ENCODE measurements at places on chromosomes 2 and 18.

- no peak for DNase-seq
Observed at GRCh38 chr2:237558961-237559641, 7.3 kb upstream of the PRLH start.

GRCh38 chr18:47343291-47343690 lies 91.8 kb upstream of the SKOR2 start:
- no peak for DNase-seq

DNA sequence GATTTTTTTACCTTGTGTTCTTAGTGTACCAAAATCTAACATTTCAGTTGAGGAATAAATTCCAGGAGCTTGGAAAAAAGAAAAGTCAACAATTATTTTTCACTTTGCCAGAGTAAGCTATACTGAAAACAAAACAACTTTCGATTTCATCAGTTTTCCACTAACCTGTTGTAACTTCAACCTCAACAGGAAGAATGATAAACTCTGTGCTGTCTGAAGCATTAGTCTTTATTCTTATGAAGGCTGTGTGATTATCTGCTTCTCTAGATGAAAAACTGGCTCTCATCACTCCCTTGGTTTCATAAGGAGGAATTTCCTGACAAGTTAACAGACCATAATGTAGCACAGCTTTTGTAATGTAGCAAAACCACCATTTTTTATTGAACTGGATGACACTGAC lies 121.2 kb downstream of the ZAP70 start:
- no peak for DNase-seq

GRCh38 chr2:215982465-215982875 lies 30.9 kb downstream of the MREG start:
- DNase-seq, result no peak

- DNase-seq, result no peak
Observed at GRCh38 chr2:105443617-105444598, 45.1 kb upstream of the FHL2 start.

DNA sequence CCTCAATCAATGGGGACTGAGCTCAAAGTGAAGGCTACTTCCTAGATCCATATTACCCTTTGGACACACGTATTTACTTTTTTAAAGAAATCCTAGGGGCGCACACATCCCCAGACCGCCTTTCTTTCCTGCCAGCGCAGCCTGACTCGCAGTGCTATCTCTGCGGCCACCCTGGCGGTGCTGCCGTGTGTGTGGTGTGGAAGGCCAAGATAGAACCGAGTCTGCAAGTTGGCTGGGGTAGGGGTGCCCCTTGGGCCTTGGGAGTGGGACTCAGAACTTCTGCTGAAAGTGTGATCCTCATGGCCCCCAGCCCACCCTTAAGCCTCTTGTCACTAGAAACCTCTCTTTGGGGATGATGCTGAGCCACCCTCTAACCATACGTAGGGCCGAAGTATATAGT lies 143.7 kb downstream of the KLHL29 start:
- DNase-seq, result no peak

GRCh38 chr2:44731505-44731904 lies 210.0 kb upstream of the SIX3 start:
- no peak for DNase-seq

- DNase-seq, result no peak
Observed at GRCh38 chr2:149001496-149001895, 37.0 kb upstream of the LYPD6B start.

GRCh38 chr2:43540021-43540779 lies 55.6 kb downstream of the THADA start:
- DNase-seq, result no peak

DNA sequence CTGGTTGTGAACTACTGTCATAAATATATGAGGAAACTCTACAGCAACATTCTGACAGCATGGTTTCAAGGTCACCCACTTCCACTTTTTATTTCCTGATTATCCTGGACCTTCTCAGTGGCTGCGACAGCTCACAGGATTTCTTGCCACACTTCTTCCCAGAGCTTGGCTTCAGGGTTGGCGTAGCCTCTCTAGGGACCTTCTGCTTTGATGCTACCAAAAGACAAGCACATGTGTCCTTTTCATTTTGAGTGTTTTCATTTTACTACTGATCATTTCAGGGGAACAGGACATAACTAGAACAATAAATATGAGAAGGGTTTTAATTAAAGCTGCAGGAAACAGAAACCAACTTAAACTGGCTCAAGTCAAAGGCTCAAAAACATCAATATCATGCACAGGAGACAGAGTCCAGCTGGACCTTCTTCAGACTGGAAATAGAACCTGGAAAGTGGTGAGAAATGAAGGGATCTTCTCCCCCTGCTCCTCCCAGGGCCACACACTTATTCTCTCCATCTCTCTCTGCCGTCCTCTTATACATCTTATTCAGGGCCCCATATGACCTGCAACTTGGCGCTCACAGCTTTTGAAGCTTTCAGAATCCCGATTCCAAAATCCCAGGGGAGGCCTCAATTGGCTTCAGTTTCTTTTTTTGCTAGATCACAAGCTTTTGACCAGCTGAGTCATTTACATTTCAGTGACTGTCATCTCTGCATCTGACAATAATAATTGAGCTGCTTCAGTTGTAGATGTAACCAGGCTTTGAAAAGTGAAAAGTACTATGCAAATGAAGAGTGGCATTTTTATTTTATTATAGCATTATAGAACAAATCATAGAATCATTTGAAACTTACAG lies 9.7 kb downstream of the VIT start:
- no peak for DNase-seq

GRCh38 chr2:16248571-16249105 lies 308.3 kb downstream of the MYCN start:
- DNase-seq, result no peak

DNA sequence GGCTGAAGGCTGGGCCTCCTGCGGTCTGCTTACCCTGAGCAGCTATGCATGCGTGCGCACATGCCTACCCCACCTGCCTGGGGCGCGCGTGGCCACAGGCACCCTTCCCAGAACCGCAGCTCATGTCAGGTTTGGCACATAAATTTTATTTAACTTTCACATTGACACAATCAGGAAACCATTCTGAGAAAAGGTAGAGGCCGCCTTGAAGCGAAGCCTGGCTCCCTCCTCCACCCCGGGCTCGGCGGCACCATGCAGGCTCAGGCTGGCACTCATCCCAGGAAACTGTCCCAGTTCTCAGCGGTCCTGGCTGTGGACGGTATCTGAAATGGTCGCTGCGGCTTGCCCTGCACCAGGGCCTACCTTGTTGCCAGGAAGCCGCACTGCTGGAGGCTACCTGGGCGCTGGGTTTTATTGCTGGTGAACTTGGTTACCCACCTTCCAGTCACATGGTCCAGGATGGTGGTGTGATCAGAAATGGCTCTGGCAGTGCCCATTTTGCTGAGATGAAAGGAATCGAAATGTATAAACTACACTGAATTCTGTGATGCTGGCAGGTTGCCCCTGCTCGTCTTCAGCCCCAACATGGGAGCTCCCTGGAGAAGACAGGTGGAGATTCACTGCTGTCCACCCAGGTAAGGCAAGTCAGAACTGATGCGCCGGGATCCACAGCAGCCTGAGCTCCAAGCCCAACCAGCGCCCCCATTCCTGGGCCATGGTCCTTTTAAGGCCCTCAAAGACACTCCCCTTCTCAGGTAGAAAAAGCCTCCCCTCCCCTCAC lies 25.5 kb downstream of the CHST10 start:
- no peak for DNase-seq

DNA sequence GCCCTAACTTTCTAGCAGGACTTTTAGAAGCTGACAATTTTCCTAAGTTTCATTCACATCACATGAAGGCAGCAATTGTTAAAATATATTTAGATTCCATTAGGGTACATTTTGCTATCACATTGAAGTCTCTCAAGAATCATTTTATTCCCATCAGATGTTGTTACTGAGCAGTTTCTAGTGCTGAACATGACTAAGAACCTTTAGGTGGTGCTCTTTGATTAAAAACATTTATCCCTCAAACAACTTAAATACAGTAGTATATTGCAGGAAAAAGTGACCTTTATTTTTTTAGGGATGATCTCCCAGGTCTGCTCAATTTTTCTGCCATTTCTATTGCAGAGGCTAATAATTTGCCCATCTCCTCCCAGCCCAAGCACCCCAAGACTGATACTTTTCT lies 22.9 kb upstream of the NARS1 start:
- no peak for DNase-seq

DNA sequence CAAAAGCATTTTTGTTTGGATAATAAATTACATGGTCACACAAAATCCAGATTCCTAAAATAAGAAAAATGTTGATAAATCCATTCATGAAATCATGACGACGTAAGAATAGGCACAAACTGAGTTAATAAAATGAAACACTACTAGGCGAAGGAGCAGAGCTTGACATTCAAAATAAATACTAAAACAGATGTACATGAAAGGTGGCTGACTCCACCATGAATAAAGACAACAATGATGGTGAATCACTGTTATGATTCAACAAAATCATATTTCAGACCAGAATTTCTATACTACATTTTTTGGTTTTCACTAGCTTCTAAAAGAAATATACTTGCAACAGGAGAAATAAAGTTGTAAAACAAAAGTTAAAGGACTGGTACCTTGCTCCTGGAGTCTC lies 122.0 kb upstream of the RNU4ATAC start:
- no peak for DNase-seq

GRCh38 chr2:43524177-43524965 lies 71.5 kb downstream of the THADA start:
- DNase-seq, result no peak

DNA sequence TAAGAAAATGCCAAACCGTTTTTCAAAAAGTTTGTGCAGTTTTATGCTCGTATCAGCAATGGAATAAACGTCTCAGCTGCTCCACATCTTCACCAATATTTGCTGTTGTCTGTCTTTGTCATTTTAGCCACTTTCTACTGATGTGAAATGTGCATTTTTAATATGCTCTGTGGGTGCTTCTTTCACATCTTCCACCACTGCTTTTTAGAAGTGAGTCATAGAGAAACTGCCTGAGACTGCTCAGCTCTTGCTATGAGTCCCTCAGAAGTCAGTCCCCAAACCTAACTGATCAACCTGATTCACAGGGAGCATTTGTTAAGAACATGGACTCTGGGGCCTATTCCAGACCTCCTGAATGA lies 41.0 kb upstream of the EPC2 start:
- no peak for DNase-seq

- DNase-seq, result no peak
Observed at GRCh38 chr2:7887441-7887840, 794.4 kb upstream of the ID2 start.

DNA sequence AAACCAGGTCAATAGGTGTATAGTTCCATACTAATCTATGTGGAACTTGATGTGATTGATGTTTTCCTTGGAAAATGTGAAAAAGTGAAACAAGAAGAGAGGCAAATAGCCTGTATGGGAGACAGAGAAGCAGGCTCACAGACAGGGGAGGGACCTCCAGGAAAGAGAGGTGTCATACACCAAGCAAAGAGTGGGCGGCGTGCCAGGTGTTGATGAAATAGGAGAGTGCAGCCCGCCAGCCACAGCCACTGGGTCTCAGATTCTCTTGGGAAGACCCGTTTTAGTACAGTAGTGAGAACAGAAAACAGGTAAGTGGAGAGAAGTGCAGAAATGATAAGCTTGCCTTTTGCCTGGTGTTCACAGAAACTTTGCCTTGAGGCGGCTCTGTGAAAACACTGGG lies 301.9 kb downstream of the ZNF407 start:
- DNase-seq, result no peak

DNA sequence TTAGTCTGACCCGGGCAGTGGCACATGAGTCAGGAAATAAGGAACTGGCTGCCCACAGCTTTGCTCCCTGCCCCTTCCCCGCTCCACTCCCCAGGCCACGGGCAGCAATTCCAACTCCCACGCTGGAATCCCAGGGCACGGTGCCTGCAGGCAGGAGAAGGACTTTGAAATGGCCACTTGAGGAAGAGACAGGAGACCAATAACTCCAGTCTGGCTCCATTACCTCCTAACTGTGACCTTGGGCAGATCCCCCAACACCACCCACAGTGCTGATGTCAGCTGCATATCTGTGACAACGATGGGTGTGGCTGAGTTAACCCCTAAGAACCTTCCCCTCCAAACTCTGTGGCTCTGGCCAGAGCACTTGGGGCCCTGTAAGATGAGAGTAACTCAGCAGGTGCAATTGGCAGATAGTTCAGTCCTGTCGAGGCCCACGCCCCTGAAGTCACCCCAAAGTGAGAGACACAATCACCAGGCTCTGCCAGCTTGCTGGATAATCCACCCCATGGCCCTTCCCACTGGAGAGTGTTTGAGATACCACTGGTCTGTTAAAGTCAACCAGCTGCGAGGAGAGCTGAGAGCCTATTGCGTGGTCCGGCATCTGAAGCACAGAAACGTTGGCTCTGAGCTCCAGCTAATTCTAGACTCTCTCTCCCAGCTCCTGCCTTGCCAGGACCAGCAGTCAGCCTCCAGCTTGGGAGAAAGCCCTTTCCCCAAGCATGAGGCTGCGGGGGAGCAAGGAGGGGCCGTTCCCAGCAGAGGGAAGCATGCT lies 175.2 kb downstream of the TNS1 start:
- DNase-seq, result no peak

GRCh38 chr2:240916571-240917008 lies 10.5 kb downstream of the CROCC2 start:
- DNase-seq, result no peak

- no peak for DNase-seq
Observed at GRCh38 chr2:107721178-107721577, 105.5 kb upstream of the RGPD4 start.

GRCh38 chr2:135265960-135266490 lies 213.9 kb downstream of the RAB3GAP1 start:
- no peak for DNase-seq

DNA sequence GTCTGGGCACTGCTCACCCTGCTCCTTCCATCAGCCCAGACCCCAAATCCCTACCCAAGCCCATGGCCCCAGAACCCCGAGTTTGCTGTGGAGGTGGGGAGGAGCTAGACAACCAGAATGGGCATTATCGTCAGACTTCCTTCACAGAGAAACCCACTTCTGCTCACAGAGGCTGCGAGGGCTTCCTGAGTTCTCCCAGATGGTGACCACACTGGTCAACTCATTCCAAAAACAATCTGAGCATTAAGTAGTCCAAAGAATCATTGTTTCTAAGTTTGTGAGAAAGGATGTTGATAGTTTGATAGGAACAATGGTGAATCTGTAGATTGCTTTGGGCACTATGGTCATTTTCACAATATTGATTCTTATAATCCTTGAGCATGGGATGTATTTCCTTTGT lies 60.2 kb downstream of the LRRC30 start:
- DNase-seq, result no peak

DNA sequence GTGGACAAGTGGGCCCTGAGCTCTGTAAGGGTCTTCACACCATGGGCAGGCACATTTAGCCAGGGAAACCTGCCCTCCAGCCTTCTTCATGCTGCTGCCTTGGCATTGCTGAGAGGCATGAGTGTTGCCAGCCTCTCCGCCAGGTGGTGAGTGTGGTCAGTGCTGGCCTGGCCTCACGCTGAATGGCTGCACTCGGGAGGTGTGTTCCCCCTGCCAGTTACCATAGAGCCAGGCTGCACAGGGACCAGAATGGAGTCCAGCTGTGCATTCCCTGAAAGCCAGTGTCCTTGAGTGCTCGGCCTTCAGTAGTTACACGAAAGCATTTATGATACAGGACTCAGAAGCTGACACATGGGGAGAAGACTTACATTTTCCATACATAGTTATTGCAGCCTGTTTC lies 139.7 kb downstream of the ATP9B start:
- no peak for DNase-seq

Measured in stimulated activated CD8-positive, alpha-beta memory T cell treated with anti-CD3 and anti-CD28 coated beads, Interleukin-2, amount 100 ng/mL, for 1 hour (primary cell).